ENCODE measurements at places on chromosomes 1 and 21.

DNA sequence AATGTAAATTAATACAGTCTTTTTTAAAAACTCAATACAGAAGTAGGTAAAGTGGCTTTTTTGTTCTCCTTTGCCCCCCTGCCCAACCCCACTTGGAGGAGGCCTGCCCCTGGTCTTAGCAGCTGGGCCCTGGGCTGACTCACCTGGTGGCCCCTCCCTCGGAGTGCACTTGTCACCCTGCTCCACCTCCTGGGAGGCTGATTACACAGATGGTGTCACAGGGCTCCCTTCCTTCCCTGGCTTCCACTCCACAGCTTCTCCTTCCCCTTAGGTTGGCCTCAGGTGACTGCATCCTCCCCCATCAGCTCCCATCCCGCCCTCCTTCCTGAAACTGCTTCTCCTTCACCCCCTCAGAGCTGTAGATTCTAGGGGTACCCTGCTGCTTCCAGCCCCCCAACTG lies 11.7 kb upstream of the CAPN9 start:
- DNase-seq, result no peak

GRCh38 chr1:210132582-210132981 lies 100.0 kb upstream of the SERTAD4 start:
- no peak for DNase-seq

DNA sequence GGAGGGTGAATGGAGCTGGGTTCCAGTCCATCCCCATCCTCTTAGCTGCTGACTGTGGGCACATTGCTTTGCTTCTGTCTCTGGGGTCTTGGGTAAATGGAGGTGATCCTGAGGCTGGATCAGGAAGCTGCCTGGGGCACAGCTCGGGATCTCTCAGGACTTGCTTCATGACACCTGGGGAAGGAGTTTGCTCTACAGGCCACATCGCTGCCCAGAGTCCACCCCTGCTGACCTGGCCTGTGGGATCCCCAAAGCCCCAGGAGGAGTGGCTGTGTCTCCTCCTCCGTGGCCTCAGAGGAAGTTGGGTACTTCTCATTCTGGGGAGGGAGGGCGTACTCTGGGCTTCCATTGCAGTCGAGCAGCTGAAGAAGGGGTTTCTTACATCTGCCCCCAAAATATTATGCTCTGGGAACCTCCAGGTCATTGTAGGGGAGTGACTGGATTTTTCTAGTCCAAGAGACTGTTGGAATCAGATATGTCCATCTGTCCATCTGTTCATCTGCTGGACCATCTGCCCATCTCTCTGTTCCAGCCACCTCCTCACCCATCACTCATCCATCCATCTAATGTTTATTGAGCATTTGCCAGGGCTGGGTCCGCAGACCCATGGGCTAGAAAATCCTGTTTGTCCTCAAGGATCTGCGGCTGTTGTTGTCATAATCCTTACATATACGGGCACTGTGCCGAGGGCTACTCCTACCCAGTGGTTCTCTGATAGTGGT lies 45.9 kb downstream of the ARHGEF10L start:
- no peak for DNase-seq

GRCh38 chr21:36422279-36423098 lies 37.3 kb downstream of the CHAF1B start:
- DNase-seq, result peak; percentile 84
